ENCODE measurements at places on chromosomes 2 and 18.

- no peak for DNase-seq
Measured at GRCh38 chr2:147567136-147567535, 277.7 kb upstream of the ACVR2A start.

GRCh38 chr2:172772633-172773032, 37.0 kb downstream of the RAPGEF4 start:
- no peak for DNase-seq

DNA sequence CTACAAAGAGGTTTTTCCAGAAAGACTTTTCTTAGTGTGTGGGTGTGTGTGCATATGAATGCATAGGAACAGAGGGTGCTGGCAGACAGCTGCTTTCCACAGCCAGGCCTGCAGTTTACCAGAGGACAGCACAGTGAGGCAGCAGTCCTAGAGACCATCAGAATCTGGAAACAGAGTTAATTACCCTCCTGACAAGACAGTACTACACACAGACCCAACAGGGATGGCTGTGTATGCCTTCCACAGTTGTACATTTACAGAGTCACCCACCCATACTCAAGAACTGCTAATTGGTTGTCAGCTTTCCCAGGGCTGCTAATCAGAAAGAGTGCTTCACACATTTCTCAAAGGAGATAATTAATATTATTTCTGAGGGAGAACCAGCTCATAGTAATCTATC, 104.7 kb downstream of the FEZ2 start:
- no peak for DNase-seq

DNA sequence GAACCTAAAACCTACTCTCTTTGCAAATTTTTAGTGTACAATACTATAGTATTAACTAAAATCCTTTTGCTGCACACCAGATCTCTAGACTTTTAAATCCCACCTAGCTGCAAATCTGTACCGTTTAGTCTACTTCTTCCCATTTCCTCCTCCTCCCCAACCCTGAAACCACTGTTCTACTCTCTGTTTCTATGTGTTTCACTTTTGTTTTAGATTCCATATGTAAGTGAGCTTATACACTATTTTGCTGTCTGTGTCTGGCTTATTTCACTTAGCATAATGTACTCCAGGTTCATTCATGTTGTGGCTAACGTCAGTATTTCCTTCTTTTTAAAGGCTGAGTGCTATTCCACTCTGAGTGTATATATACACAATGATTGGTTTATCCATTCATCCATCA, 18.4 kb upstream of the DSC2 start:
- DNase-seq = no peak

DNA sequence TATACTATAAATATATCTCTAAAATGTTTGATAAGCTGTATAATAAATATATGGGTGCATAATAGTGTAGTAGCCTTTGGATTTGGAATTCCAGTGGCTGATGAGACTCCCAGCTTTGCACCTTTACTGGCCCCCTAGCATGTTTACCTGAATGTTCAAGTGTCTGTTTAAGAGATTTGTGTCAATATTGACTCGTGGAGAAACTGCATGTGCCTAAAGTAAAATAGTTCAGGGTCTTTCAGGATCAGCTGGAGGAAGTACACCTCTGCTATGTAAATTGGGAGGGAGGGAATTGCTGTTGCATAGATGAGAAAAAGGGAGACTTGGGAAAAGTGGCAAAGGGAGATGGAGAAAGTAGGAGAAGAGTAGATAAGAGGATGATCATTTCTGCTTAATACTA, 23.9 kb downstream of the ME2 start:
- no peak for DNase-seq

- DNase-seq = no peak
Measured at GRCh38 chr18:34567857-34568256, 142.2 kb upstream of the DTNA start.

- DNase-seq = no peak
Measured at GRCh38 chr2:60280238-60280637, 273.2 kb downstream of the BCL11A start.

DNA sequence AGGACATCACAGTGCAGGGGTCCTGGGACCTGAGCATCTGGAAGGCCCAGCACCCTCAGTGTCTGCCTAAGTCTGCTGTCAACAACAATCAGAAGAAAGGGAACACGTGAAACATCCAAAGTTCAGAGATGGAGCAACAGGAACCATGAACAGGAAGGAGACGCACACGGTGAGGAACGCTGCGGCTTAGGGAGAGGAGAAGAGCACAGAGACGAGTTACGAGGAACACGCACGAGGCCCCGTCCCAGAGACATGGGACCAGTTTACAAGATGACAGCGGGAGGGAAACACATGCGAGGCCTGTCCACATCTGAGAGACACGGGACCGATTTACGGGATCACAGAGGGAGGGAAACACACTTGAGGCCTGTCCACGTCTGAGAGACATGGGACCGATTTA, 2.9 kb upstream of the KCNG2 start:
- no peak for DNase-seq

DNA sequence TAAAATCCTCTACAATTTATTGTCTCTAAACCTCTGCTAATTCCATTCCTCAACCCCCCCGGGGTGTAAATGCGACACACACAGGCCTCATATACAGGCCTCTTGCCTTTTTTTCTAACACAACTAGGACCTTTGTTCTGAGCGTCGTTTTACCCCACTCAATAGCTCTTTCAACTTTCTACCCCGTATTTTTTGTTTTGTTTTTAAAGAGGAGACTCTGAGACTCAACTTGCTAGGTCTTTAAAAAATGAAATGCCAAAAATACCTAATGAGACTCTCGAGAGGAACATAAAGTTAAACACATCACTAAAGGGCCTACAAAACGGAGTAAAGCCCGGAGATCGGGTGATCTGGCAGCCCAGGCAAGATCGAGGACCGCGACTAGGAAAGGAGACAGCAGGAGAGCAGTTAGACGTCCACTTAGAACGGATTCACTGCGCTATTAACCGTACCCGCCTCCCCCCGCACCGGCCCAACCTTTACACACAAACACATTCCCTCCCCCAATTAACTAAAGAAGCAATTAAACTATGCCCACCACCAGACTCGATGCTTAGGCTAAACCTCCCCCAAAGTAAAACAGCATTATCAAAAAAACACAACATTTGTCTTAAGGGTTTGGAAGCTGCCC, 1.7 kb downstream of the TRIP12 start:
- DNase-seq = no peak

DNA sequence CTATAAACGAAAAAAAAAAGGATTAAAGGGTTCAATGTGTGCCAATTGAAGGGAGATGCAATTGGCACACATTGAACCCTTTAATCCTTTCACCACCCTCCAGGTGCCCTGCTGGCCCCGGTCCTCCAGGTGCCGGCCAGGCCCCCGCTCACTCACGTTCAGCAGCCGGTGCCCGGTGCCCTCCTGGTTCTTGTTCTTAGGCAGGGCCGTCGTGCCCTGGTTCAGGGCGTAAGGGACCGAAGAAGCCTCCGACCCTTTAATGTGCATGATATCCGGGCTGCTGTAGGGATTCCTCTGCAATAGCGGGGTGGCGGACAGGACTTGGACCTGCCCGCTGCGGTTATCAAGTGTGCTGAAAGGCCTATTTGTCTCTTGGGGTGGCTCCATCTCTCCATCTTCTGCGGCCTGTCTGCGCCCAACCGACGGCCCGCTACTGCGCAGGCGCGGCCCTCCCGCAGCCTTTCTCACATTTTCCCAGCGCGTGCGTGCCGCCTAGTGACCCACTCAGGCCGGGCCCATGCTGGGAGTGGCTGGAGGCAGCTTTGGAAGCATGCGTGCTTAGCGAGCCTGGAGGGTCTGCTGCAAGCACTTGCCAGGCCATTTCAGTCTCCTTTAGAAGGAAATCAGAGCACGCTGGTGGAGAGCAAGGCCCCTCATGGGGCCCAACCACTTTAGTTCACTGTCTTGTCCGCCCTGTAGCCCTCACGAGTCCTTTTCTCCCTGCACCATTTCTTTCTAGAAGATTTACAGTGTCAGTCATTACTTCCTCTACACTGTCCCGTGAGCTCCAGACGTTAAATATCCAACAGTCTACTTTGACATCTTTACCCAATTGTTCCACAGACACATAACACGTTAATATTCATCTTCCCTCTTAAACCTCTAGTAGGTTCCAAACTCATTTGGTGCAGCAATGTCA, 24.3 kb downstream of the TMEM237 start:
- DNase-seq = no peak
